G401 (cell line): ENCODE measurements at places on chromosomes 3 and 15.

DNA sequence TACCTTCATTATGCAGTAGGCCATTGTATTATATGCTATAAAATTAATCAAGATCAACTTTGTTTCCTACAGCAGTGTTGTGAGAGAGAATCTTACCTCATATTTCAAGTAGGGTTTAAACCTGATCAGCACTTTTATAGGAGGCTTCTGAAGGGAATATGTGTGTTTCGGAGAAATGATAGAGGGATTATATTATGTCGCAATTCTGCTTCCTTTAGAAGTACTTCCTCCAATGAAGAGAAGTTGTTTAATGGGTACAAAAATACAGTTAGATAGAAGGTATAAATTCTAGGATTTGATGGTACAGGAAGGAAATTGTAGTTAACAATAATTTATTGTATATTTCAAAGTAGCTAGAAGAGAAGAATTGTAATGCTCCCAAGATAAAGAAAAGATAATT lies 54.9 kb downstream of the NSUN3 start:
- DNase-seq = no peak

DNA sequence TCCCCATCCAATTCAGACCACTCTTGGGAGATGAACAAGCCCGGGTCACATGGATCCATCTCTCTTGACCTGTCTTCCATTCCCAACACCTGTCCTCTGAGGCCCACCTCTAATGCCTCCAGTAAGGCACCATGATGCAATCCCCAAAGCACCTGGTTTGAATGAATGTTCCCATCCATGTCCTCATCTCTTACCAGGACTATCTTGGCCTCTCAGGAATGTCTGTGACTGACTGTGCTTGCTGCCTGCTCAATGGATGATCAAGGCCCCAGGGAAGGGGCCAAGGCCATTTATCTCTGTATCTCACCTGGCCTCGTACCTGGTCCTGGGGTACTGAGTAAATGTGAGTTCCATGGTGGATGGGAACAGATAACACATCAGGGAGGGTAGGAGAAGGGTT lies 49.7 kb downstream of the SLCO2A1 start:
- no peak for DNase-seq

GRCh38 chr15:89004726-89005030 lies 83.6 kb upstream of the ABHD2 start:
- DNase-seq = no peak

- no peak for DNase-seq
These were observed 163.1 kb downstream of the IL1RAP start for GRCh38 chr3:190677001-190677400.

DNA sequence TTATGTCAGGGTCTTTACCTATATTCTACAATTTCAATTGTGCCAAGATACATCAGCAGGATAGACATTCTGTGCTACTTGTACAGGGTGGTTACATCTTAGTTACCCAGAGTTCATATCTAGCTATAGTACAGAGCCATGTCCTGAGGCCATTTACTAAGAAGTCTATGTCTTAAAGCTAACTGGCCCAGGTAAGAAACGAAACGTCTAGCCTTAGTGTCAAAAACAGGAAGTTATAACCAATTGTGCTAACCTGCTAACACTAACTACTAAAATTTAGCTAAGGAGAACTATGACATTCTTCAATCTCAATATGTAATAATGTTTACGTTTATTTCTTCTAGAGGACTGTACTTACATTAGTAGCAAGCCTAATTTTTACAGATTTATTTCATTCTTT lies 717.2 kb upstream of the UBE2E2 start:
- DNase-seq = no peak

DNA sequence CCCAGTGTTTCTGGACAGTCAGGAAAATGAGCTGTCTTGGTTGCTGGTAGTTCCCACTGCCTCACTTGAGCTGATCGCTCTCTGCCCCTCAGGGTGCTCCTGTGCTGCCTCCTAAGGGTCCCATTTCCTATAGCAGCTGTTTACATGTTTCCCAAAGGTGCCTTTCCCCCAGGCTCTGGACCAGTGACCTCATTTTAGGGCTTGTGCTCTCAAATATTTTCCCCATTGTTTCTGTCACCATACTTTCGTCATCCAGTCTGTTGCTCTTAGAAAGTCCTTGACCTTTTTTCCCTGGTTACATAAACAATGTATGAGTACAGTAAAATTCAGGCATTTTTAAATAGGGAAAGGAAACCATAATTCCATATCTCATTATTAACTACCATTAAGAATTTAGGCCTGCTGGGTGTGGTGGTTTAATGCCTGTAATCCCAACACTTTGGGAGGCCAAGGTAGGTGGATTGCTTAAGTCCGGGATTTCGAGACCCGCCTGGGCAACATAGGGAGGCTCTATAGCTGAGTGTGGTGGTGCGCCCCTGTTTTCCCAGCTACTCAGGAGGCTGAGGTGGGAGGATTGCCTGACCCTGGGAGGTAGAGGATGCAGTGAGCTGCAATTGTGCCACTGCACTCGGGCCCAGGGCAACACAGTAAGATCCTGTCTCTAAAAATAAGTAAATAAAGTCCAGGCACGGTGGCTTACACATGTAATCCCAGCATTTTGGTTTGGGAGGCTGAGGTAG lies 11.7 kb downstream of the RAD54L2 start:
- DNase-seq = no peak

- no peak for DNase-seq
These were observed 12.7 kb downstream of the CCNL1 start for GRCh38 chr3:157147099-157147803.

GRCh38 chr15:92947071-92947730 lies 47.1 kb downstream of the CHD2 start:
- DNase-seq = no peak

DNA sequence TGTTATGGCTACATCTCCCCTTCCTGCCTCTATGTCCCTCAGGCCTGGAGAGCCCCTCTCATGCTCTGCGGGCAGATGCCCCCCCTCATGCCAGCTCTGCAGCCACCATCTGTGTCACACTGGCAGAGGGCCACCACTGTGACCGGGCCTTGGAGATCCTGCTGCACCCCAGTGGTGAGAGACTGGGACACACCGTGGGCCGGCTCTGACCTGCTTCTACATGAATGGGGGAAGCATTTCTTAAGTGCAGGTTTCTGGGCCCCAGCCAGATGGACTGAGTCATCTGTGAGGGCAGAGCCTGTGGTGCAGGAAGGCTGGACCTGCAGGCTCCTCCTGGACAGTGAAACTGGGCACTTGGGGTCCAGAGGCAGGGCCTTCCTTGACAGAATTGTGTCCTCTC lies 4.8 kb downstream of the VWA5B2 start:
- peak; percentile 91 for DNase-seq

DNA sequence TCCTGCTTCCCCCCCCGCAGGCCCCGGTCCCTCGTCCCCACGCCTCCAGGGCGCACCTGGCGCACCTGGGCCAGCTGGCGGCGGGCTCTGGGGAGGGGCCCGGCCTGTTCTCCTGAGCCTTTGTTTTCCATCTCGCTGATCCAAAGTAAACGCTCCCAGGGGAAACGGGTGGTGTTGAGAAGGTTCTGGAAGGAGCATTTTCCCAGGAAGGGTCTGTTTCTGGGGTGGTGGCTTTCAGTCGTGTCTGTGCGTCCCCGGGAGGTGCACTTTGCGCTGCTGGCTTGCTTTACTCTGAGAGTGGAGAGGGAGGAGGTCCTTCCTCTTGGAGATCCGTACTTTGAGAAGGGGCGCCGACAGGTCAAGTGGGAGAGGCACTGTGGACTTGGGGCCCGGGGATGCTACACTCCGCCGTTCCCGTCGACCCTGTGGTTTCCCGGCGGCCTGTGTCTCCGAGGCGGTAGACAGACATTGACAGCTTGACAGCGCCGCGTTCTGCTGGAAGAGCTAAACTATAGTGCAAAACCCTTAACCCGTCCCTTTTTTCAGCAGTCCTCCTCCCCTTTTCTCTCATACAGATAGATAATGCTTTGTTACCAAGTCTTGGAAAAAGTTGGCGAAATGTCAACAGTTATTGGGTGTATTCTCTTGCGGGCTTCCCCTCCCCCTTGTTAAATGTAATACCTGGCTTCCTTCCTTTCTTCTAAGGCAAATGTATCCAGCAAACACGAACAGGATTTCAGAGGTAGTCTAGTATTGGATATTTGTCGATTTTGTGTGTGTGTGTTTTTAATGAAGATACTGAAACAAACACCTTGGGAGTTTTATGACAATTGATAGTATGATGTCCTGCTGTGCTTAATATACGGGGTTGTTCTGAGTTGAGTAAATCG lies 6.5 kb downstream of the TPM1 start:
- DNase-seq = peak; percentile 81

DNA sequence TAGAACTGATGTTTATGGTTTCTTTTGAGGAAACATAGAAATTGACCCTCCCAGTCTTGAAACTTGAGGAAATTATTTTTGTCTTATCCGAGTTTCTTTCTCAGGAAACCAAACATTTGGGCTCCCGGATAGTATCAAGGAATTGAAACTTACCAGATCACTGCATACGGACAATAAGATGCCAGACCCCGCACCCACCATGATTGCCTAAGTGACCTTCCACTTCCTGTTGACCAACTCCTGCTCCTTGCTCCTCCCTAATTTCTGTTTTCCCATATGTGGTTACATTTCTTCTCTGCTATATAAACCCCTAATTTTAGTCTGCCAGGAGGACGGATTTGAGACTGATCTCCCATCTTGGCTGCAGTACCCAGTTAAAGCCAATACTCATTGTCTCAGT lies 118.4 kb upstream of the TPRG1 start:
- DNase-seq = no peak

DNA sequence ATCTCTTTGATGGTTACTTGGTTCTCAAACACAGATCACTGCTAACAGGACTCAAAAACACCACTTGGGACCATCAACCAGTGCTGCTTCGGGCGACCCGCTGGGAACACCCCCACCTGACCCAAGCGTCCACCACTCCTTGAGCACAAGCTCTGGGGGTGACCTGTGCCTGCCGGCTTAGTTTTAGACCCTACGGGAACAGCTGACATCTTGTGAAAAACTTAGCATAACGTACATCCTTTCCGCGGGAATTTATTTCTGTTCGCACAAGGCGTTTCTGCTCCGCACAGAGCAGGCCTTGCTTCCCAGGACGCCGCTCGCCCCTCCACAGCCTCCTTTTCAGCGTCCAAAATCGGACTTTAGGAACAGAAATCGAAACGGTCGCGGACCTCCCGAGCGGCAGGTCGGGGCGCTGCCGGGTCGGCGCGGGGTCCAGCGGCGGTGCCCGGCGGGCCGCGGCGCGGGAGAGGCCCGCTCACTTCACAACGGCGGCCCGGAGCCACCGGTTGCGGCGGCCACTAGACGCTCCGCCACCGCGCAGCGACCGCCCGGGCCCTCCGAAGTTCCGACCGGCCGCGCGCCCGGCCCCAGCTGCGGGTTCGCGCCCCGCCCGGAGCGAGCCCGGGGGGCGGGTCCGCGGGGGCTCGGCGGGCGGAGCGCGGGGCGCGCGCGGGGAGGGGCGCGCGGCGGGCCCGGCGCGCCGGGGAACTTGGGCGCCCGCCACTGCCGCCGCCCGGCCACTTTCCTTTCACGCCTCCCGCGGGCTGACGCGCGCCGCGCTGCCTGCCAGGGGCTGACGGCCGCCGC lies 959 bp downstream of the SFMBT1 start:
- peak; percentile 53 for DNase-seq

DNA sequence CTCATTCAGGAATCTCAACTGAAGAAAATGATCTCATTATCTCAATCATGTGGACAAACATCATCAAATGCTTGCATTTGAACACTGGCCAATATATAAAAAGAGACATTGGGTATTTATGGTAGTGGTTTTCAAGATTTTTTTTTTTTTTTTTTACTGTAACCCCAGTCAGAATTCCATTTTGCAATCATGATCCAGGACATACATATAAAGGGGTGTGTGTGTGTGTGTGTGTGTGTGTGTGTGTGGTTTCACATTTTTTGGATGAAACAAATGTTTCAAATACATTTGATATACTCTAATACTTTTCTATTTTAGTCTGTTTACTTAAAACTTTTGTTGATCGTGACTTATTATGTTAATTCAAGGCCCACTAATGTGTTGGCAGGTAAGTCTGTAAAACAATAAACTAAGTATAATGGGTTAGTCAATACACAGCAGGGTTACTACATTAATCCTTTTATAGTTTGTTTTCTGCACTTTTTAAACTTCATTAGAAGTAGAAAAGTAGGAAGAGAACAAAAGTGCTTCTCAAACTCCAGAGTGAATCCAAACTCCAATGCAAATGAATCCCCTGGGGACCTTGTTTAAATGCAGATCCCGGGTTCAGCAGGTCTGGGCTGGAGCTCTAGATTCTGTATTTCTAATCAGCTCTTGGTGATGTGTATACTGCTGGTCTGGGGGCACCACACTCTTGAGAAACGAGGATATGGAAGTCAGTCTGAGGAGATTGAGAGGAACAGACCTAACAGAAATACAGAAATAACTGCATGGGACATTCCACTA lies 17.6 kb downstream of the THRB start:
- DNase-seq = no peak

DNA sequence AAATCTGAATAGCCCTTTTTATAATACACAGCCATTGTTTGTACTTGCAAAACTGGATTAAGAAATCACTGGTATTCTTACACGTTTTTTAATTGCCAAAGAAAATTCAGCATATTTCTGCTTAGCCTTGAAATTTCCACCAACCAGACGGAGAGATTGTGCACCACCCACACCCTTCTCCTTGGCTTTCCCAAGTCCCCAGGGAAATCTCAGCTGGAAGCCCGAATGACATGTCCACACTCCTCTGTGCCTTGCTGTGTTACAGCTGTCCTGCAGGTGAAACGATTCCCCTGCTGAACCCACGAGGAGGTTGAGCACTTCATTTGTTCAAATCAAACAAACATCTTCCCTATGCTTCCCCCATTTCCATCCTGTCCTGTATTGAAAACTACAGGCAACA lies 49.6 kb upstream of the PPARG start:
- no peak for DNase-seq

GRCh38 chr15:61076598-61077170 lies 152.4 kb downstream of the RORA start:
- no peak for DNase-seq

GRCh38 chr15:78050441-78050809 lies 27.1 kb downstream of the TBC1D2B start:
- no peak for DNase-seq

DNA sequence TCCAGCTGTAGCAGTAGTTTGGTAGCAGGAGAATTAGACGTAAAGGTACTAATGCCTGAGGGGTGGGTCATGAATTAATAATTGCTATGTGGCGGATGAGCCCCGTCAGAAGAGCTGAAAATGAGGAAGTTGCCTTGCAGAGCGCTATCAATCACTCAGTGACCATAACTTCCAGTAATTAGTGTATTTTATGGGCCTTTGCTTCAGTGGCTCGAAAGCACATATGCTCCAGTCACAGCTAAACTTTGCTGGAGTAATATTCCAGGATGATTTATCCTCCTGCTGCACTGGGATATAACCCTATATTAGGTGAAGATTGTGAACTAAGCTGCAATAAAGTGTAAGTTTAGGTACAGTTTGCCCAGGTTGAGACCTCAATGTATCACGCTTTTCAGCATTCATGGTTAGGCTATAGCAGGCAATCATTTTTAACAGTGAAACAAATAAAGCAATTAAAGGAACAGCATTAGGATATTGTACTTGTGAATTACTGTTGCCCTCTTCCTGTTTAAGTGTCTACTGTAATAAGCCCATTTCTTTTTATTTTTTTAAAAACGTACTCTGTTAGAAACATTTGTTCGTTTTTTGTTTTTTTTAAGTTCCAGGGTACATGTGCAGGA lies 104.6 kb upstream of the SKOR1 start:
- DNase-seq = no peak
